ENCODE measurements at places on chromosomes 16 and 17.
A peak's percentile ranks its signal among the peaks of the same experiment; 100 is the strongest.

DNA sequence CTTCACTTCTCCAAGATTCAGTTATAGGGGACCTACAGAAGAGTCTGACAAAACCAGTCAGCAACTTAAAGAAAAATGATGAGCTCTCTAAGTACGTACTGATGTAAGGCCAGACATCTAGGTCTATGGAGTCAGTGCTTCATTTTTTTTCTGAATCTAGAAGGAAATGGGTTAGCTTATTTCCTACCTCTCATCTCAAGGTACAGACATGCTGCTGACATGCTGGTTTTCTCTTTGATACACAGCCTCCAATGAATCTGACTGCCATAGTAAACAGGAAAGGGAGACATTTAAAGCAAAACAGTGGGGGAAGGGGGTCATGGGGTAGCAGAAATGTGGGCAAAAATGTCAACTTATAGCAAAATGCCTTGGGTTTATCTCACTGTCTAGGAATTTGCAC, 16.4 kb downstream of the CDR2 start:
- no peaks in the 10 kb centered on the region for H3K27me3 ChIP-seq
- H3K27ac ChIP-seq = peak overlapping the region; percentile 71
- no peak for DNase-seq

DNA sequence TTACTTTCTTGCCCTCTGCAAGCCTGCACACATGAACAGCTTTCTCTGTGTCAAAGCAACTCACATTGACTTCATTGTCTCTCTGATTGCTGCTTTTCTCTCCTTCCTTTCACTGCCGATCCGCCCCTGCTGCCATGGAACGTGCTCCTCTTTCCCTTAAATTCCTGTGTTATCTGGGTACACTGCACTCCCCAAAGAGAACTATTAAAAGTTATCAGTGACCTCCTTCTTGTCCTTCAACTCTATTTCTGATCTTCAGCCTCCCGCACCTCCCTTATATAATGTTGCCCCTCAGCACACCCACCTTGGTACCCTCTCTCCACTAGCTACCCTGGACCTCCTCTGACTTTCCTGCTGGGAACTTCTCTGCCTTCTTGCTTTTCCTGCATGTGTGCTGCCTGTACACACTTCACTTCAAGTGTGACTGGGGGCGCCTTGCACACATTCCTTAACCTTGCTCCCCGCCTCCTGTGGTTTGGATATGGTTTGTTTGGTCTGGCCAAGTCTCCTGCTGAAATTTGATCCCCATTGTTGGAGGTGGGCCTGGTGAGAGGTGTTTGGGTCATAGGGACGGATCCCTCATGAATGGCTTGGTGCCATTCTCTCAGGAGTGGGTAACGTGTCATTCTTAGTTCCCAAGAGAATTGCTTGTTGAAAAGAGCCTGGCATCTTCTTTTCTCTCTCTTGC, 26.7 kb upstream of the PMP22 start:
- H3K27me3 ChIP-seq = no peaks in the 10 kb centered on the region
- no peak overlapping the region for H3K4me3 ChIP-seq
- H3K36me3 ChIP-seq = no peaks in the 10 kb centered on the region
- no peak overlapping the region for H3K27ac ChIP-seq

DNA sequence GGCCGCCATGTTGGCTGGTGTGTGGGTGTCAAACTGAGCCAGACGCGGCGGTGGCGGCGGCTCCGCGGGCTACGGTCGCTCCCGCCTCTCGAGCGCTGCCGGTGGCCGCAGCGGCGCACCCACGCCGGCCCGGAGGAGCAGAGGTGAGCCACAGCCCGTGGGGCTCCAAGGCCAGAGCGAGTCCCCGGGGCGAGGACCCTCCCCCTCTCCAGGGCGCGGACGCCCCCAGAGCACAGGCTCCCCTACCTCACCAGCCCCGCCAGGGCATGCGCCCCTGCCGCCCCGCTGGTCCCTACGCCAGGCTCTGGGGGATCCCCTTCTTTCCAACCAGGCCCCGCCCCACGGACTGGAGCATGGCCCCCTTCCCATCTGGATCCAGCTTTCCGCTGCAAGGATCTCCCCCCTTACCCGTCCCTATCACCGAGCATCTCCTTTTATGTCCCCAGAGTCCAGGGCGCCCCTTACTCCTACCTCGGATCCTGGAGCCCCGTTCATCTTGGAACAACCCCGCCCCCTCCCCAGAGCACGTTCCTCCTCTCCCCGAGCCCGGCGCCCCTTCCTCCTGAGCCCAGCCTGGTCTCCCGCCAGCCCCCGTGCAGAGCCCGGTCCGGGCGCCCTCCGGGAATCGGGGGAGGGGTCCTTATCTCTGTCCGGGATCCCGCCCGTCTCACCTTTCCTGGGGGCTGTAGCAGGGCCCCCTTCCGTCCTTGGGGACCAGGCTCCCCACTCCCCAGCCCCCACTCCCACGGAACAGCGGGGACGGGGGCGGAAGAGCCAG, 412 bp downstream of the EPN2 start:
- peaks cover 22% of the 10 kb centered on the region for H3K4me1 ChIP-seq
- H3K36me3 ChIP-seq = no peaks in the 10 kb centered on the region
- peak overlapping the region; percentile 72 for H3K27ac ChIP-seq
- H3K27me3 ChIP-seq = no peaks in the 10 kb centered on the region
- peak; percentile 85 for DNase-seq

- H3K4me3 ChIP-seq = no peak overlapping the region
- peaks cover 50% of the 10 kb centered on the region for H3K4me1 ChIP-seq
- H3K27ac ChIP-seq = peak overlapping the region; percentile 39
- no peaks in the 10 kb centered on the region for H3K36me3 ChIP-seq
- H3K27me3 ChIP-seq = no peaks in the 10 kb centered on the region
- no peak for DNase-seq
Measured at GRCh38 chr16:89370081-89370511, 120.3 kb downstream of the ANKRD11 start.

- H3K27me3 ChIP-seq = no peaks in the 10 kb centered on the region
- H3K4me1 ChIP-seq = peaks cover 2% of the 10 kb centered on the region
- H3K27ac ChIP-seq = no peak overlapping the region
- DNase-seq = no peak
- H3K36me3 ChIP-seq = no peaks in the 10 kb centered on the region
Measured at GRCh38 chr16:49061137-49061714, 220.4 kb downstream of the CBLN1 start.

GRCh38 chr16:8505327-8505991, 84.9 kb downstream of the TMEM114 start:
- peaks cover 79% of the 10 kb centered on the region for H3K27me3 ChIP-seq
- peak; percentile 31 for DNase-seq
- H3K4me1 ChIP-seq = no peaks in the 10 kb centered on the region
- no peak overlapping the region for H3K4me3 ChIP-seq

GRCh38 chr17:78127239-78127887, 1.2 kb downstream of the TMC6 start:
- peaks cover 30% of the 10 kb centered on the region for H3K4me1 ChIP-seq
- DNase-seq = no peak
- peak overlapping the region; percentile 30 for H3K27ac ChIP-seq
- peak overlapping the region; percentile 95 for H3K4me3 ChIP-seq

- H3K4me3 ChIP-seq = no peak overlapping the region
- no peaks in the 10 kb centered on the region for H3K4me1 ChIP-seq
- H3K36me3 ChIP-seq = no peaks in the 10 kb centered on the region
- no peak overlapping the region for H3K27ac ChIP-seq
- DNase-seq = no peak
Measured at GRCh38 chr17:28211811-28212210, 107.2 kb upstream of the TMEM97 start.

DNA sequence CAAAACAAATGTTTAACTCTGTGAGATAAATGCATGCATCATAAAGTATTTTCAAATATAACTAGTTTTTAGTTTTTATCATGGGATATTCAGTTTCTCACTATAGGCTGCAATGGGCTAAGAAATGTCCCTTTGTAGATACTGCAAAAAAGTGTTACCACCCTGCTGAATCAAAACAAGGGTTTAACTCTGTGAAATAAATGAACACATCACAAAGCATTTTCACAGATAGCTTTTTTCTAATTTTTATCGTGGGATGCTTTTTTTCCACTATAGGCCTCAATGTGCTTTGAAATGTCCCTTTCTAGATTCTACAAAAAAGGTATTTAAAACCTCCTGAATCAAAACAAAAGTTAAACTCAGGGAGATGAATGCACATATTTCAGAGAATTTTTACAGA, 541.1 kb downstream of the KCNJ18 start:
- no peak for DNase-seq
- no peaks in the 10 kb centered on the region for H3K27me3 ChIP-seq
- no peak overlapping the region for H3K4me3 ChIP-seq
- peaks cover 46% of the 10 kb centered on the region for H3K36me3 ChIP-seq

DNA sequence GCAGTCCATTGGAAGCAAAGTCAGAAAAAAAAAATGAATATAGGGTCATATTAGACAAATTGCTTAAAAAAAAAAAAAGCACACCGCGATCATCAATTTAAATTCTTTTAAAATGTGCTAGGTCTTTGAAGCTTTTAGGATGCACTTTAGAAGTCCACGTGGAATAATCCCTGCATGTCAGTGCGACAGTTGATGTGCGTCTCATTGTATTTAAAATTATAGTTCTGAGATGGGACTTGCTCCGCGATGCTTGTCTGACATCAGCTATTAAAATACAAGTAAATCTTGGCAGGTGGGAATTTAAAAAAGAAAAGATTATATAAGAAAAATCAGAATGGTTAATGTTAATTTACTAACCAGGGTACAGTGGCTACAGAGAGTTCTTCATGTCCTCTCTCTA, 105.2 kb downstream of the RBFOX1 start:
- H3K27ac ChIP-seq = no peak overlapping the region
- no peaks in the 10 kb centered on the region for H3K27me3 ChIP-seq
- H3K36me3 ChIP-seq = no peaks in the 10 kb centered on the region
- no peak overlapping the region for H3K4me3 ChIP-seq

DNA sequence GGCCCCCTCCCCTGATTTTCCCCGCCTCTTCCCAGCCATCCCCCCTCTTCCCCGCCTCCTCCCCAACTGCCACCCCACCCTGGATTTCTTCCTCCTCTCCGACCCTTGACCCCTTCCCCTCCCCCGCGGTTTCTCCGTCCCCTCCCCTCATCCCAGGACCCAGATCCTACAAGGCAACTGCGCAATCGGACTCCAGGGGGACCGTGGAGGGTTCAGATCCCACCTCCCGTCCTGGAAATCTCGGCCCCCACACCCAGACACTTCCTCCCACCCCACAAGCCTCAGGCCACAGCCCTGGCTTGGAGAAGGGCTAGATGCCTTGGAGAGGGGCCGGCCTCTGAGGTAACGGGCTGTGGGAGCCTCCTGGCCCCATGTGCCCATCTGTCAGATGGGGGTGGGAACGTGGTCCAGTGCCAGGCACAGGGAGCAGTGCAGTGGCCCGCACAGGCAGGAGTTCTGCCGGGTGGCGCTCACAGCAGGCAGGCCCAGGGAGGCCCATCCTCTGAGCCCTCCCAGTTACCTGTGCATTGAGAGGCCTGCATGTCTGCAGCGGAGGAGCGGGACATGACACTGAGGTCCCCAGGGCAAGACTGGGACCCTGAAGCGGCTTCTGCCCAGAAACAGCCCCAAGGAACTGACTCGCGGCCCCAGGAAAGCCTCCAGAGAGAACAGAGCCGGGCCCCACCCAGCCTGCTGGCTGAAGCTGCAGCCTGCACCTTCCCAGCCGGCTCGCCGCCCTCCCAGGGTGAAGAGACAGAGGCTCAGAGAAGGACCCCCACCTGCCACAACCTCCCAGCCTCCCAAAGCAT, 16.7 kb downstream of the ZNF423 start:
- H3K27ac ChIP-seq = no peak overlapping the region
- H3K36me3 ChIP-seq = no peaks in the 10 kb centered on the region
- peak overlapping the region; percentile 57 for H3K4me3 ChIP-seq
- no peaks in the 10 kb centered on the region for H3K27me3 ChIP-seq

DNA sequence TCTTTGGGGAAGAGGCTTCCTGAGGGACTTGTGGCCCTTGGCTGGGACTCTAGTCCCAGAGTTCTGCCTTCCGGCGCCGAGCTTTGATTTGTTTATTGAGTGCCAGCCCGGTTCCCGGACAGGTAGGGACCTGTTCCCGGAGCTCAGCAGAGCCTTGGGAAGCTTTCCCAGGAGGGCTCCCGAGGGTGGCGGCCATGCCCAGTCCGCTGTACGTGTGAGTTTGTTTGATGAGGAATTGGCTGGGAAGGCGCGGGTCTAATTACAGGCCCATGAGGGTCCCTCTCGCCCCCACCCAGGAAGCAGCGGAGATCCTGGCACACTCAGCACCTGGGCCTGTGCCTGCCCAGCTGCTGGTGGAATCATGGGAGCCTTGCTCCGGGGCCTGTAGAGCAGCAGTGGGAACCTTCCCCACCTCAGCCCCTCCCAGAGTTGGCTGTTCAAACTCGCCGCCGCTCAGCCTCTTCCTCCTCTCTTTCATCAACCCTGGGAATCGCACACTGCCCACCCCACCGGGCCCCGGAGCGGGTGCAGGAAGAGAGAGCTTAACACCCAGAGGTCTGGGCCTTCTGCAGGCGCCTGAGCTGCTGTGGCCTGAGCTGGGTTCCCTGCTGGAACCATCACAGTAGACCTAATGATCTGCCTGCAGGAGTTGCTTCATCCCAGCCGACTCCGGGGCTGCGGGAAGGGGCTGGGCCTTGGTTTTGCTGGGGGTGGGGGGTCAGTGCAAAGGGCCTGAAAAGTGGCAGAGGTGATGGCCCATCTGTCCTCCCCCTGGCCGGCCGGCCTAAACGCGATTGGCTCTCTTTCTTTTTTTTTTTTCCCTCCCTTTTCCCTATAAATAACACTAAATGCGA, 313.7 kb downstream of the SEC14L1 start:
- no peak overlapping the region for H3K4me3 ChIP-seq
- no peaks in the 10 kb centered on the region for H3K36me3 ChIP-seq
- no peaks in the 10 kb centered on the region for H3K27me3 ChIP-seq
- peaks cover 37% of the 10 kb centered on the region for H3K4me1 ChIP-seq
- no peak for DNase-seq
- no peak overlapping the region for H3K27ac ChIP-seq

- H3K36me3 ChIP-seq = peaks cover 11% of the 10 kb centered on the region
- H3K4me3 ChIP-seq = no peak overlapping the region
- DNase-seq = no peak
- no peaks in the 10 kb centered on the region for H3K4me1 ChIP-seq
- H3K27me3 ChIP-seq = no peaks in the 10 kb centered on the region
Measured at GRCh38 chr16:70163596-70163995, 10.0 kb upstream of the CLEC18C start.

GRCh38 chr16:3129137-3130131, 5.4 kb upstream of the ZNF213 start:
- DNase-seq = peak; percentile 94
- H3K27ac ChIP-seq = peak overlapping the region; percentile 85
- H3K27me3 ChIP-seq = no peaks in the 10 kb centered on the region
- peaks cover 6% of the 10 kb centered on the region for H3K36me3 ChIP-seq
- H3K4me3 ChIP-seq = no peak overlapping the region

- no peak overlapping the region for H3K4me3 ChIP-seq
- no peak overlapping the region for H3K27ac ChIP-seq
- H3K4me1 ChIP-seq = peaks cover 6% of the 10 kb centered on the region
- no peak for DNase-seq
- no peaks in the 10 kb centered on the region for H3K27me3 ChIP-seq
Measured at GRCh38 chr16:65038100-65038499, 83.8 kb downstream of the CDH11 start.

GRCh38 chr16:89822188-89823086, 5.8 kb upstream of the SPIRE2 start:
- no peak for DNase-seq
- H3K27me3 ChIP-seq = no peaks in the 10 kb centered on the region
- no peak overlapping the region for H3K27ac ChIP-seq
- H3K4me3 ChIP-seq = no peak overlapping the region
- no peaks in the 10 kb centered on the region for H3K36me3 ChIP-seq
- peaks cover 15% of the 10 kb centered on the region for H3K4me1 ChIP-seq

Measured in GM23338 (cell line).